Activated CD4-positive, alpha-beta T cell treated with anti-CD3 and anti-CD28 coated beads for 36 hours (primary cell): ENCODE measurements at places on chromosomes 3 and 15.

GRCh38 chr15:77527831-77528231 lies 104.9 kb downstream of the LINGO1 start:
- no peak for DNase-seq

- DNase-seq: no peak
These were observed 58.5 kb downstream of the CRYBG3 start for GRCh38 chr3:97880267-97880666.

DNA sequence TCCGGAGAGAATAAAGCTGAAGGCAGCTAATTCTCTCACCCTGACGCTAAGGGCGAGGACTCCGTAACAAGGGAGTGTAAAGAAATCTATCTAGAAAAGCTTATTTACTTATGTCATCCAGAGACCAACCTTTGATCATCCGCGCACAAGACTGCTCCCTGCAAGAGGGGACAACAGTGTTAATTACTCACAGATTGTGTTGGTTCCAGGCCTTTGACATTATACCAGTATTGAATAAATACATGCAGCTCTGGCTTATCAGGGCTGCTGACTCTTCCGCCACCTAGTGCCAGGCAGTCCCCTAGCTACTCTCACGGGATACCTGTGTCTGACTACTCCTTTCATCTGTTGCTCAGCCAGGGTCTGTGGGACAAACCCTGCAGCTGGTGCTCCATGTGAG lies 211.7 kb downstream of the DTWD1 start:
- peak; percentile 7 for DNase-seq

- DNase-seq: no peak
These were observed 24.6 kb upstream of the NECTIN3 start for GRCh38 chr3:111047042-111047441.

DNA sequence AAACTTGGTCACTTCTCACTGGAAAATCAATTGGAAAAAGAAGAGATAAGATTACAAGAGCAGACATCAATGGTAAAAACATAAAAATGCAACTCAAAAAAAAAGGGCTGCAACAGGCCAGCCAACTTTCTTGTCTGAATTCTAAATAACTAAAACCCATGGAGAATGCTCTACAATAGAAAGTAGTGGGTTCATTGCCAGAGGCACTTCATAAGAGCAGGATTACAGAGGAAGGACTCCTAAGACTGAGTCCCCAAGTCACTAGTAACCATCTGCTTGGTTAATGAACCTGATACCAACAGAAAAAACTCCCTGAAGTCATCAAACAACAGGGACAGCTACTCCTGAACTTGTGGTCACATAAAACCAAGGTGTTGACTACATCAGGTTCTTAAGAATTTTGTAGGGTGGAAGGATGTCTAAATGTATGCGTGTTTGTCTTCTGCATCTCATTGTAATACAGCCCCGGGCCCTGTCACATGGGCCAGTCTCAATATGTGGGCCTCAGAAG lies 148.6 kb downstream of the IMPG2 start:
- DNase-seq: peak; percentile 35

GRCh38 chr15:94582368-94582767 lies 351.0 kb downstream of the MCTP2 start:
- peak; percentile 62 for DNase-seq

DNA sequence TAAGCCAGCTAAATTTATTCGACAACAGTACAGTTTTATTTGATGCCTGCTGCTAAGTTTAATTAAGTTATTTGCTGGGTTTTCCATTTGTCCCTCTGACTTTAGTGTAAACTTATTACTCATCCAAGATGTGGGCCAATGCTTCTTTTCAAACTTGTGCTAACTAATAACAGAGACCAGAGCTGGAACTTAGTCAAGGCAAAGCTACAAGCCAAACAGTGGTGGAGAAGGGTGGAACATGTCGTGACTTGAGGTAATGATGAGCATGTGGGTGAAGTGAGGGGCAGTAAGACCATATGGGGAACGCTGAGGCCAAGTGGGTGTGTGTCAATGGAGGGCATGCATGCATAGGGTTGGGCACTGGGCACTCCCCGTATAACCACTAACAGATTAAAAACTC lies 63.9 kb downstream of the NMD3 start:
- DNase-seq: no peak

- DNase-seq: no peak
These were observed 135.8 kb upstream of the CTDSPL start for GRCh38 chr3:37725842-37726241.

DNA sequence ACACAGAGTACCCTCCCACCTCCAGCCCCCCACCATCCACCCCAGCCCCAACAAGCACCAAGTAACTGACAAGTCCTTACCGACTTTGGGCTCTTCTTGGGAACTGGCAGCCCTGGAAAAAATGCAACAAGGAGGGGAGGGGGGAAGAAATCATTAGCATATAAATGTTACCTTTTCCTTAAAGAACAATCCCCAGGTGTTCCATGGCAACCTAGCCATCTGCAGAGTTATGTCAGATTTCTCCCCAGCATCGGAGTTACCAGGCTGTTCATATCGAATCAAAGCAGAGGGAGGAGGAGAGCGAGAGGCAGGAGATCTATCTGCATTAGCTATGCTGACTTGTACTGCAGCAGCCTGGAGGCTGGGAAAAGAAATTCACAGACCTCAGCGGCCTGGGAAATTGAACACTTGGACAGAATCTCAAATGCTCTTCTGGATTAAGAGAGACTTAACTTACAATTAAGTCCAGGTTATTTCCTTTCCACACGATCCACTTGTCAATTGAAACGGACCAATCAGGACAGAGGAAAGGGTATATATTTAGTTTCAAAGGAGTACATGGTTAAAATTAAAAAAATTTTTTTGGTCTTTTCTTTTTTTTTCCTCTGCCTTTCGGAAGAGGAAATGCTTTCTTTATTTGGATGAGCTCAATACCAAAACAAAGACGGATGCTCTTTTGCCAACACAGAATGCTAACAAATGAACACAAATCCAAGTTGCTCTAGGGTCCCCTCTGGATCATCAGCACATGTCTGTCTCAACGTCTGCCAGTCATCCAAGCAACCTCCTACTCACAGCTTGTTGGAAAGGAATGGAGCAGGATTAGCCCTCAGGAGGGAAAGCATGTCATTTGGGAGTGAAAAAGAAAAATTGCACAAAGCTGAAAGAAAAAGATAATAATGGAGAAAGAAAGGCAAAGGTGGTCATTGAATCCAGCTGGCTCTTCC lies 637.1 kb downstream of the MAGI1 start:
- no peak for DNase-seq

DNA sequence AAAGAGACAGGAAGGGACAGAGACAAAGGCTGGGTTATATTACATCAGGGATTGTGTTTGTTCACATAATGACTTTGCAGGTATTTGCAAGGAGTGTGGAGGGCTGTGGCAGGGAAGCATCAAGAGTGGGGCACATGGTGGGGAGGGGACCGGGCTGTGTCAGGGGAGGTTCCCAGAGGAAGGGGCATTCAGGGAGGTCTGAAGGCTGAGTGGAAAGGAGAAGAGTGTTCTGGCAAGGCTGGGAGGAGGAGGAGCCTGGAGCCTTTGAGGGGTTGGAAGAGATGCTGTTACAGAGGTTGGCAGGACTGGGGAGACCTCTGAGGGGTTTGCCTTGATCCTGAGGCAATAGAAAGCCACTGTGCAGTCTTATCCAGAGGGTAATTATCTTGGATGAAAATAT lies 49.4 kb downstream of the EXOG start:
- no peak for DNase-seq

- no peak for DNase-seq
These were observed 53.5 kb upstream of the DCBLD2 start for GRCh38 chr3:98954791-98955604.

DNA sequence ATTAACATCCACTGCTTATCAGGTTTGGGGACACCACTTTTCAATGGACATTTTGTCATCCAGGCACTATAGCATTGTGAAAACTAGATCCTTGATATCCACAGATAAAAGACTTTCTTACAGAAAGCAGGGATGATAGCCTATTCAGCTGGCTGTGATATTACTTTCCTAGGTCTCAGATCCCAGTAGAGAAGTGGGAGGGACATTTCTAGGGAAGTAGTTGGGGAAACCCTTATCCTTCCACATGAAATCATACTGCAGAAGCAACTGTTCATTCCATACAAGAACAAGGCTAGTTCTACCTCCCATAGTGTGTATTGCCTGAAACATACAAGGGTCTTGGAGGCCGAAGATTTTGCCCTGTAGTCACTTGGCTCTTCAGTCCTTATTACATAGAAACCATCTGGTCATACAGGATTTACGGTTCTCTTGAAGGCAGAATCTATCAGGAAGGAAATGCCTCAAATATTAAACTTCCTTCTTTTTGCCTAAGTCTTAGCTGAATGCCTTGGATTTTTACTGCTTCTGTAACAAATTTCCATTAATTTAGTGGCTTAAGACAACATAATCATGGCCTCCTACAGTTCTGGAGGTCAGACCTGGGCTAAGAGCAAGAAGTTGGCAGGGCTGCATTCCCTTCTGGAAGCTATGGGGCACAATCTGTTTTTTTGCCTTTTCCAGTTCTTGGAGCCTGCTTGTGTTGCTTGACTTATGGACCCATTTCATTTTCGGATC lies 119.4 kb downstream of the ECT2 start:
- no peak for DNase-seq

GRCh38 chr3:189909573-189909972 lies 211.1 kb downstream of the P3H2 start:
- DNase-seq: no peak

GRCh38 chr15:63895787-63896218 lies 62.1 kb upstream of the HERC1 start:
- DNase-seq: no peak

- DNase-seq: no peak
These were observed 367.3 kb downstream of the OCA2 start for GRCh38 chr15:27731776-27732175.

- peak; percentile 20 for DNase-seq
These were observed 100.1 kb upstream of the SPATA12 start for GRCh38 chr3:56960234-56960917.

GRCh38 chr3:52257911-52258310 lies 12.4 kb downstream of the PPM1M start:
- DNase-seq: no peak

DNA sequence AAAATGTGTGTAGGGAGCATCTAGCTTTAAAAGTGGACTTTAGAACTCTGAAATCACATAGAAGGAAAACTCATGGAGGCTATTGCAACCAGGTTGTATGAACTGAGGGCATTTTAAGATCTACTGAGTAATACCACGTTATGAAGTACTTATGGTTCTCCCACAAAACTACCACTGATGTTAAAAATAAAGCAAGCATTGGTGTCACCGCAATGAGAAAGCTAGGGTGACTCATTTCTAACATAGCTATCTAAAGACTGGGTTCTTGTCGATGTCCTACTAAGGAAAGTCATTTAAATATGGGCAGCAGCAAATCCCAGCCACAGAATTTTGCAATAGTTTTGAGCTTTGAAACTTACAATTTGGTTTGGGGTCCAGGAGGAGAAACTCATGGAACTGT lies 584.8 kb downstream of the DIPK2A start:
- DNase-seq: no peak

GRCh38 chr3:15443826-15444524 lies 16.6 kb downstream of the EAF1 start:
- DNase-seq: no peak

DNA sequence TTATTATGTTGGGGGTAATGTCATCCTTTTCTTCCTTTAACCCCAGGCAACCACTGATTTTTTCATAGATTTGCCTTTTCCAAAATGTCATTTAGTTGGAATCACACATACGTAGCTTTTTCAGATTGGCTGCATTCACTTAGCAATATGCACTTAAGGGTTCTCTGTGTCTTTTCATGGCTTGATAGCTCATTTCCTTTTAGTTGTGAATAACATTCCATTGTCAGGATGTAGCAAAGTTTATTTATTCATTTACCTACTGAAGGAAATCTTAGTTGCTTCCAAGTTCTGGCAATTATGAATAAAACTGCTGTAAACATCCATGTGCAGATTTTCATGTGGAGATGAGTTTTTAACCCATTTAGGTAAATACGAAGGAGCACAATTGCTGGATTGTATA lies 125.4 kb downstream of the AGBL1 start:
- DNase-seq: no peak

DNA sequence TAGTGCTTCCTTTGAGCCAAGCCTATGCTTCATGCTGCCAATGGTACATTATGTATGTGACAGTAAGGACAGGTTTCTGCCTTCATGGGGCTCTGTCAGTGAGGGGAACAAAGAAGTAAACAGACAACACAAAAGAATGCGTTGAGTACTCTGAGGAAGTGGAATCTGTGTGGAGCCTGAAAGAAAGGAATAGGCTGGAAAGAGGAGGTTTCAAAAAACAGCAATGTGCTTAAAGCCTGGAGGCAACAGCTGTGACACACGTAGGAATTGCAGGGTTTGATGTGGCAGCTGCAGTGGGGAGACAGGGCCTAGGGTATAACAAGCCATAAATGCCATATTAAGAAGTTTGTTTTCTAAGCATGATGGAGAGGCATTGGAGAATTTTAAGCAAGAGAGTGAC lies 316.7 kb downstream of the CLSTN2 start:
- DNase-seq: no peak

DNA sequence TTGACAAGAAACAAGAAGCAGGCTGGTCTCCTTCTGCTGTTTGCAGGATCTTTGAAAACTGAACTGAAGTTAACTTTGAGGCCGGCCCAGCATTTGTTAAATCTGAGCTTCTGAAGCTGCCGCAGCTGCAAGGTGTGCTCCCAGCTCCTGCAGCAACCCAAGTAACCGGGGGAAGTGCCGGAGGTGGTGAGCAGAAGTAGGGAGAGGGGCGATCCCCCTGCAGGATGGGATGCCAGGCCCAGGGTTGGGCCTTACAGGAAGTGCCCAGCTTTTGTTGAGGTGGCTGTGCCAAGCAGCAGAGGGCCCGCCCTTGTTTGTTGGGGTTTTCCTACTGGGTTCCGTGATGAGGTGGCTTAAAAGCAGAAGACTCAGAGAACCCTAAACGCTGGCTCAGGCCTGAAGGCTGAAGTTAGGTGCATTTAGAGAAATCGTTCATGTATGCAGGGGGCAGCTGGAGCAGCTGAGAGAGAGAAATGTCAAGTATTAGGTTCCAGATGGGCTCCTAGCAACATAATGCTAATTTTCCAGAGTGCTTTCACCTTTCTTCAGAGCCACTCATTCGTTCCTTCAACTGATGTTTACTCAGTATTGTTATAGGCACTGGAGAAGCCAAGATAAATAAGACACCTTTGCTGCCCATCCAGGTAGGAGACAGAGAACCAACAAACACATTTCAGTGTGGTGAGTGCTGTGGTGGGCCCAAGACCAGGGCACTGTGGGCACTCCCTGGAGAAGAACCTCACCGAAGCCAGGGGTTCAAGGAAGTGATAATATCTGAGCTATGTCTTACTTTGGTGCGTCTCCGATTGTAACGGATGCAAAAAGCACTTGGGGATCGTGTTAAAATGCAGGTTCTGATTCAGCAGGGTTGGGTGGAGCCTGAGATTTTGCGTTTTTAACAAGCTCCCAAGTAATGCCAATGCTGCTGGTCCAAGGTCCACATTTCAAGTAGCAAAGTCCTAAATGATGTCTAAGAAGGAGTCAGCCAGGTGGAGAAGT lies 42.2 kb upstream of the PLCL2 start:
- peak; percentile 87 for DNase-seq

DNA sequence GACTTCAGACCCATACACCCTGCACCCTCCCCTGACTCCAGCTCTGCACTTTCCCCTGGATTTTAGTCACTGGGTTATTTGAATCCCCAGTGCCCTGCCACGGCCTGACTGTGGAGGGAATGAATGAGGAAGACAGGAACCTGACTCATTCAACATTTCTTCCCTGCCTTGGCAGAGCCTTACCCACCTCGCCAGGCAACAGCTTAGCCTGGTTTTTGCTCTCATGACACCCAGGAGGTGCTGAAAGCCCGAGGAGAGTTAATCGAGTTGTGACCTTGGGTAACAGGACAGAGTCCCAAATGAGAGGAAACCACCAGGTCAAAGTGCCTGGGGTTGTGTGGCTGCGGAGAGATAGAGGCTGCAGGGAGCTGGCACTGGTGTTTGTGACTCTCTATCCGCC lies 128.3 kb downstream of the SMAD6 start:
- DNase-seq: no peak
